ENCODE measurements at places on chromosomes 12 and 14.

DNA sequence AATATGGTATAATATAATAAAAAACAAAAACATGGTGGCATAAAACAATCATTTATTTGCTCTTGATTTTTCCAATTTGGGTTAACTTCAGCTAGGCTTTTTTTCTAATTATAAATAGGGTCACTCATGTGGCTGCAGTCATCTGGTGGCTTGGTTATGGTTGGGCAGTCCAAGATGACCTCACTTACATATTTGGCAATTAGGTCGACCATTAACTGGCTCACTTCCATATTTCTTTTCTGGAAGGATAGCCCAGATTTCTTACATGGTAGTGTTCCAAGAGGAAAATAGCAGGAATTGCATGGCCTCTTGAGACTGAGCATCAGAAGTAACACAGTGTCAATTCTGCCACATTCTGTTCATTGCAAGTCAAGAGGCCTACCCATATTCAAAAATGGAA is 153.4 kb downstream of the FUT8 start:
- DNase-seq: peak; percentile 14

GRCh38 chr12:130590685-130591084 is 125.4 kb downstream of the RIMBP2 start:
- no peak for DNase-seq

- DNase-seq: no peak
Measured at GRCh38 chr12:89950421-89950820, 241.8 kb upstream of the ATP2B1 start.

DNA sequence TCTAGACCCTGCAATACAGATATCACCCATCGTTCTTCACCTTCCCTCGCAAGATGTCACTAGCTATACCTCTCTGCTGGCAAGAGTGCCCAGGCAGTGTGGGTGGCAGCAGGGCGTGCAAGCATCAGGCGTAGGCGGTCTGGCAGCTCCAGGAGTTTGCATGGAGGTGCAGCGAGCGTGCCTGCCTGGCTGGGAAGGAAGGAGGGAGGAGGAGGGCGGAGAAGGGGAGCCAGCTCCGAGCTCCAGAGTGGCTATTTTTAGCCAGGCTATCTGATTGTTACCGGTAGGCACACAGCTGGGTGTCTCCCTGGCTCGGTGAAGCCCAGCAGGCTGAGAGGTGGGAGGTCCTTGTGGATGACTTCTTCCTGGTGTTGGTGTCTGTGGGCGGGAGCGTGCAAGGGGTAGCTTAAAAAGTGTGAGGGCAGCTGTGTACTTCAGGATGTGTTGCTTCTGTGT is 6.2 kb downstream of the FOXJ2 start:
- peak; percentile 88 for DNase-seq

- DNase-seq: no peak
Measured at GRCh38 chr14:100535287-100536120, 51.7 kb downstream of the BEGAIN start.

- DNase-seq: no peak
Measured at GRCh38 chr14:59155886-59156285, 32.6 kb upstream of the DAAM1 start.

- peak; percentile 7 for DNase-seq
Measured at GRCh38 chr14:86838363-86838762, 1154.6 kb downstream of the GALC start.

DNA sequence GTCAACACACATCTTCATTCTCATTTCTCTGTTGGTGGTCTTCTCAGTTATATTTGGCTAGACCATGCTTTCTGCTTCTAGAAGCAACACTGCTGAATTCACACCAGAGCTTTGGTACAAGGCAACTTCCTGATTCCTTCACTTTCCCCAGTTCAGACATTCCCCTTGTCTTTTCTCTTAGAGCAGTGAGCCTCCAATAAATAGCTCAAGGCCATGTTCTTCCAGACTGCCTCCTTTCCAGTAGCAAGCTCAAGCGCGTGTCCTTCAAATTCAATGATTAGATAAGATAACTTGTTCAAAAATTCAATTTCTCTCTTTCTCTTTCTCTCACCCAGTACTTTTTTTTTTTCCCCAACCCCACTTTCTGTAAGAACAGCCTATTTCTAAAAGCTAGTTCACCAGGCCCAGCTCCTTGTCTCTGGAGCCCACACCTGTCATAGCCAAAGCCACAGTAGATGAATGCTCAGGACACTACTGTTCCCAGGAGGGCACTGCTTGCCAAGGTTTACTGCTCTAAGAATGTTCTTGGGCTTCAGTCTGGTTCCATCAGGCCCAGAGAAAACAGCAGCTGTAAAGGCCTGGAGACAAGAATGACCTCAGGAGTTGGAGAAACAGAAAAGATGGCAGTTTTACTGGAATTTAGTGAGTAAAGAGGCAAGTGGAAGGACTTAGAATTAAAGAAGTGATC is 17.7 kb downstream of the TBK1 start:
- DNase-seq: no peak

DNA sequence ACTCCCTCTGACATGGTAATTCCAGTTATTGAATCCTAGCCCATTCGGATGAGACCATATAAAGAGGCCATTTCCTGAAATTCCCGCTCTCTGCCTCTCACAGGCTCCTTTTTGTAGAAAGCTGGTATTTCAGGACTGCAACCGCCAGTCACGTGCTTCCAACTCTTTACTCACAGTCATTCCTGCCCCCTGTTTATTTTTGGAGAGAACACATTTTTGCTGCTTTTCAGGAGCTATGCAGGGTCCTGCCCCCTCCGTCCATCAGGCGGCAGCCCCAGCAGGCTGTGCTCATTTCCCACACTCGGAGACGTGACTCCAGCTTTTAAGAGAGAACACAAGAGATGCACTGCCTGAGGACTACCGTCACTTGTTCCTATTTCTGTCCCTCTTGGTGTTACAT is 26.8 kb downstream of the IFT43 start:
- no peak for DNase-seq

- DNase-seq: no peak
Measured at GRCh38 chr12:74535536-74535935, 2.1 kb upstream of the ATXN7L3B start.

- DNase-seq: peak; percentile 67
Measured at GRCh38 chr12:131829356-131829747, 1.2 kb downstream of the MMP17 start.

DNA sequence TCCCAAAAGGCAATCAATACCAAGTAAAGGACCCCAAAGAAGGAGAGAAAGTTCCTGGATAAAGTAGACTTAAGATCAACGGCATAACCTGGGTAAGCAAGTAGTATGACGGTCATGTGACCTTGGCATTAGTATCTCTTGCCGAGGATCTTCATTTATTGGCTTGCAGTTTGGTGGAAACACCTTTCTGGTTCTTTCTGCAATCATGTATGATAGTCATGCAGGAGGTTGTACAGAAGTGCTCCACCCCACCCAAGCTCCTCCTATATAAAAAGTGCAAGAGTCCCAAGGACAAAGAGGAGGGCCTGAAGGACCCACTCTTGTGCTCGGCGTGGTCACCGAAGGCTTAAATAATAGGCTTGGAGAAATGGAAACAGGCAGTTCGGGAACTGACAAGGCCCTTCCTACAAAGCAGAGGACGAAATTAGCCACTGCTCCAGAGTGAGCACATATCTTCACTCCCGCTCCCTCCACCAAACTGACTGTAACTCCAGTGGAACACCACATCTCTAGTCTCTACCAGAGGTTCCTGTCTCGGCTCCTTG is 750 bp downstream of the CS start:
- DNase-seq: no peak

- peak; percentile 23 for DNase-seq
Measured at GRCh38 chr12:87509237-87509820, 519.9 kb downstream of the C12orf50 start.

DNA sequence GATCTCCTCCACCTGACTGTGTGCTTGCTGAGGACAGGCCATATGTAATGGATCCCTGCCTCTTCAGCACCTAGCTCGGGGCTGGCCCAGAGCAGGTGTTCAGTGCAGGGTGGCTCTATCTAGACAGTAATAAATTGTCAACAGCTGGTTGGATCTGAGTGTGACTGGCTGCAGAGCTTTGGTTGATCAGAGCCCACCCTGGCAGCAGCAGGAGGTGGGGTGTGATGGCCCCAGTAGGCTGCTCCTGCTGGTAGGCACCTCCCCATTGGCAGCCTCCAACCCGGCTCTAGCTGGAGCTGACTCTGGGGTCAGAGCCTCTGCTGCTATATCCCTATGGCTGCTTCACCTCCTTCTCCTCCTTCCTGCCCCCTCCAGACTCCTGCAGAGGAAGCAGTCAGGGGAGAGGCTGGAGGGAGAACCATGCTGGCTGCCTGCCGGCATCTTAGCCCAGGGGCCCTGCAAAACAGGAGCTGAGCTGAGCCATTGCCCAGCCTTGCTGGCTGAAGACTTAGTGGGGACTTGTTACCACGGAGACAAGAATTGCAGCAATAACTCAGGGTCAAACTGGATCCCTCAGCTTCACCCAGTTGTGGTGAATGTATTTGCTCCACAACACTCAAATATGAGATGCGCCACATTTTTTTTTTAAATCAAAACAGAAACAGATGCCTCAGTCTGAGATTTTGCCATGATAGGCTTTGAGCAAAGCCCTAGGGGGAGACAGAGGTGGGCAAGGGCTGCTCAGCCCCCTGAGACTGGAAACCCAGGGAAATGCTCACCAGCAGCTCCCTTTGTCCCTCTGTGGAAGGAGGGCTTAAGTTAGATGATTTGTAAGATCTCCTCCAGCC is 22.2 kb downstream of the TMEM63C start:
- no peak for DNase-seq

DNA sequence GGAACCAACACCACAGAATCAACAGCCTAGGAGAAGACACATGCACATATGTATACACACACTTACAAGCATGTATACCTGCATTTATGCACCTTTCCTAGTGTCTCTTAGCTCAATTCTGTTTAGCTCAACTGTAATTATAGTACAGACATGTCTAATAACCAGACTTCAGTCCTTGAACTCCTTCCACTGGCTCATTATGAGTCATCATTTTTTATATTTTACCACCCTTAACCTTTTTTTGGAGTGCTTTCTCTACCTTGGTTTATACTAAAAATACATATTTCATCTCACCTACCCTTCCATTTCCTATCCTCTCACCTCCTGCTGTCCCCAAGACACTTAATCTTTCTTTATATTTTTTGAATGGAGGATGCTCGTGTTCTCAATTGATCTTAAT is 110.4 kb downstream of the ARID2 start:
- DNase-seq: peak; percentile 2
